Chondrocyte (in vitro differentiated cells): ENCODE measurements at places on chromosomes 12 and 14. TPM values are rescaled to one million over a fixed set of nuclear protein-coding genes. Genes with fewer than 3 reads are reported as not detected.

DNA sequence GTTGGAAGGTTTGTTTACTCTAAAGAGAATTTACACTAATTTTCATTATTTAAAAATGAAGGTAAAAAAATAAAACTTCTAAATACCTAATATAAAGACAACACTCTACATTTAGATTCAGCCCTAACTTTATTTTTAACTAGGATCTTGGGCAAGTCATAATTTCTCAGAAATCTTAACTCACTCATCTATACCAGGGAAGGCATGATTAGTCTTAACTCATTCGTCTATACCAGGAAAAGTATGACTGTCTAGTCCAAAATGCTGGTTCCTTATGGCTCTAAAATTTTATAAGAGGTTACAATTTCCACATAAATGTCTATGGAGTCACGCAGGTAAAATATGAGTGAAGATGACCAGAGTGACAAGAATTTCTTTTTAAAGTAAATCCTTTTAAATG is 52.7 kb upstream of the POC1B start:
- H3K4me1 ChIP-seq, result peaks cover 24% of the 10 kb centered on the region
- no peaks in the 10 kb centered on the region for H3K36me3 ChIP-seq
- DNase-seq, result no peak
- no peak overlapping the region for H3K4me3 ChIP-seq
- no peaks in the 10 kb centered on the region for H3K27me3 ChIP-seq

DNA sequence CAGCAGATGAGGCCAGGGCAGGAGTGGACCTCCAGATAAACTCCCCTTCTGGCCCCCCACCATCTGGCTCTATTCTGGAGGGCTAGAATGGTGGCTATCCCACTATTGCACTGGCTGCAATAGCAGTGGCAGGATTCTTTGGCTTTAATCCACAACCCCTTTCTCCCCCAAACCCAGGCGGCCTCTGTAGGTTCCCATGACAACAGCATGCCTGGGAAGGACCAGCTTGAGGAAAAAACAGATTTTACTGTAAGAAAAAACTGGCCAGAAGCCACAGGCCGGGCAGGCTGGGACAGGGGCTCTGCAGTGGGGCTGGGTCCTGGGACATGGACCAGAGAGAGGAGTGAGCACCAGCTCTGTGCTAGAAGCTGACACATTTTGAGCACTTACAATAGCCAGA is 13.6 kb upstream of the ACVR1B start:
- H3K27ac ChIP-seq, result no peak overlapping the region
- no peak for DNase-seq
- peaks cover 14% of the 10 kb centered on the region for H3K4me1 ChIP-seq
- peaks cover 9% of the 10 kb centered on the region for H3K27me3 ChIP-seq
- peaks cover 2% of the 10 kb centered on the region for H3K36me3 ChIP-seq
- H3K4me3 ChIP-seq, result no peak overlapping the region

DNA sequence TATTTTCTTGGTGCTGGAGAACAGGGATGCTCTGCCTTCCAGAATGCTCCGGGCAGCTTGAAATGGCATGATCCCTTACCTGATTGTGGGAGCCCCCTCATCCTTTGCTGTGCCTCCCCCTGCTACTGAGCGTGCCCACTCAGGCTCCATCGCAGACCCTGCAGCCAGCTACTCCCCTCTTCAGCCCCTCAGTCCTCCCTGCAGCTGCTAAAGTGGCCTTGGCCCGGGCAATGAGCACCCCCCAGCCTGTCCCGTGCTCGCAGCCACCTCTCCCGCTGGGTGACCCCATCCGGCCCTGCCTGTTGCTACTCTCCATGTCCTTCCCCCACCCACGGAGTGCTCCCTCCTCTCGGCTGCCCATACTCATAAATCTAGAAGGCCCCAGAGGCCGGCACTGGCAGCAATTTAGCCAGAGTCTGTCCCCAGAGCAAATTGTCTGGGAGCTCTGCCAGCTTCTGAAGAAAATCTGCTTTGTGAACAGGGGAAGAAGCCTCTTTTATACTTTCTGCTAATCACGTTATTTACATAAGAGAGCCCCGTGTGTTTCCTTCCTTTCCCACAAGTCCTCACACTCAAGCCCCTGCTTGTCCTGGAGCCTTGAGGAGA is 143.7 kb upstream of the FRMD6 start:
- DNase-seq, result no peak
- H3K4me1 ChIP-seq, result peaks cover 28% of the 10 kb centered on the region
- H3K36me3 ChIP-seq, result no peaks in the 10 kb centered on the region
- no peaks in the 10 kb centered on the region for H3K27me3 ChIP-seq
- H3K4me3 ChIP-seq, result peak overlapping the region; percentile 3
- H3K27ac ChIP-seq, result peak overlapping the region; percentile 93

HRK gene
- 0.31 to 0.80 TPM (median 0.49 TPM) in 3 replicates for total RNA-seq

GRCh38 chr14:72165229-72165698 is 233.0 kb downstream of the RGS6 start:
- no peak overlapping the region for H3K4me3 ChIP-seq
- no peaks in the 10 kb centered on the region for H3K4me1 ChIP-seq
- DNase-seq, result no peak
- no peaks in the 10 kb centered on the region for H3K27me3 ChIP-seq

DNA sequence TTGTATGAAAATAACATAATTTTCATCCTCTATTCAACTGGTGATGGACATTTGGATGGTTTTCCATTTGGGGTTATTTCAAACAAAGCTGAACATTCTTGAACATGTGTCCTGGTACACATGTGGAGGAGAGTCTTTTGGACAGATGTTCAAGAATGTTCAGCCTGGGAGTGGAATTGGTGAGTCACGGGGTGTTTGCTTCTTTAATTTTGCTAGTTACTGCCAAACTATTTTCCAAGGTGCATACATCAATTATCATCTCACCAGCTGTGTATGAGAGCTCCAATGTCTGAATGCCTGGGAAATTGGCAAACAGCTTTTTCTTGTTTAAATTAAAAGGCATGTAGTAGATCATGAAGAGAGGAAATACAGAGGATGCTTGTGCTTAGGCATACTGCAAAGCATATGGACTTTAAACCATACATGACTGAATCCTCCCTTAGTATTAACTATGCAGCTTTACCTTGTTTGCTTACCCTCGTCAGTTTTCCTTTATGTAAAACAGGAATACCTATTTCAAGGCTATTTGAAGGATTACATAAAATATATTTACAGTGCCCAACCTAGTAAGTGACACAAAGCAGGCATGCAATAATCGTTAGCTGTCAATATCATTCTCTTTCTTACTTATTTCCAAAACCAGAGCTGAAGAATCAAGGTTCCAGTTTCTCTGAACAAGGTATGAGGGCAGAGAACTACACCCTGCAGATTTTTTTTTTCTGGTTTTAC is 152.1 kb downstream of the ITPR2 start:
- H3K27ac ChIP-seq, result no peak overlapping the region
- H3K4me1 ChIP-seq, result peaks cover 6% of the 10 kb centered on the region
- H3K36me3 ChIP-seq, result peaks cover 12% of the 10 kb centered on the region
- H3K27me3 ChIP-seq, result no peaks in the 10 kb centered on the region
- H3K4me3 ChIP-seq, result no peak overlapping the region
- DNase-seq, result no peak

MAP1LC3B2 gene
- total RNA-seq, result 3.3 to 4.1 TPM (median 3.3 TPM) in 3 replicates

EFS gene
- 29.5 to 36.7 TPM (median 29.6 TPM) in 3 replicates for total RNA-seq

DNA sequence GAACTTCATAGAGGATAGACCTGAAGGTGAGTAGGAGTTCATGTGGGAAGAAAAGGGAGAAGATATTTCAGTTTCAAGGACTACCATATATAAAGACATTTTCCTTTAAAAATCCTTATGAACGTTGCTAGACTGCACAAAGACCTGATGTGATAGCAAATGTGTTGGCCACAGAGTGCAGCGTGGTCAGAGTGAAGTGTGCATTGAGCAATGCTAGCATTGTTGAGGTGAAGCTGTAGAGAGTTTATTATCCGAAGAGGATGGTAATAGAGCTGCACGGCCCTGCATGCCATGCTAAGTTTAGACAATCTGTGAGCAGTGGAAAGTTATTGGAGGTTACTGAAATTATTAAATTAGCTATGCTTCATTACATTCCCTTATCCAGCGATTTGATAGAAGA is 413.0 kb downstream of the CCDC91 start:
- H3K4me1 ChIP-seq, result no peaks in the 10 kb centered on the region
- H3K27me3 ChIP-seq, result no peaks in the 10 kb centered on the region
- H3K4me3 ChIP-seq, result no peak overlapping the region

- H3K36me3 ChIP-seq, result no peaks in the 10 kb centered on the region
- H3K4me3 ChIP-seq, result no peak overlapping the region
- H3K4me1 ChIP-seq, result peaks cover 38% of the 10 kb centered on the region
- no peaks in the 10 kb centered on the region for H3K27me3 ChIP-seq
These were observed 53.8 kb downstream of the TESC start for GRCh38 chr12:117045160-117046010.

DNA sequence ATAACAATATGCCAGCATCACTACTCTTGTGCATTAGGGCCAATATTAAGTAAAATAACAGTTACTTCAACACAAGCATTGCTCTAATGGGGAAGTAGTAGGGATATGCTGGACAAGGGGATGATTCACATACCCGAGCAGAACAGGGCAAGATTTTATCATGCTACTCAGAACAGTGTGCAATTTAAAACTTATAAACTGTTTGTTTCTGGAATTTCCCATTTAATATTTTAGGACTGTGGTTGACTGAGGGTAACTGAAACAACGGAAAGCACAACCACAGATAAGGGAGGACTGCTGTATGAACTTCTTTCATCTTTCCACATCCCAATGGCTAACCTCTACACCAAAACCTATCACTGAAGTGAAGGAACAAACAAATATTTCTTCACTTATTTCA is 36.8 kb downstream of the SARNP start:
- H3K36me3 ChIP-seq, result peaks cover 16% of the 10 kb centered on the region
- H3K4me3 ChIP-seq, result no peak overlapping the region
- H3K27me3 ChIP-seq, result no peaks in the 10 kb centered on the region
- H3K4me1 ChIP-seq, result no peaks in the 10 kb centered on the region
- DNase-seq, result no peak

DNA sequence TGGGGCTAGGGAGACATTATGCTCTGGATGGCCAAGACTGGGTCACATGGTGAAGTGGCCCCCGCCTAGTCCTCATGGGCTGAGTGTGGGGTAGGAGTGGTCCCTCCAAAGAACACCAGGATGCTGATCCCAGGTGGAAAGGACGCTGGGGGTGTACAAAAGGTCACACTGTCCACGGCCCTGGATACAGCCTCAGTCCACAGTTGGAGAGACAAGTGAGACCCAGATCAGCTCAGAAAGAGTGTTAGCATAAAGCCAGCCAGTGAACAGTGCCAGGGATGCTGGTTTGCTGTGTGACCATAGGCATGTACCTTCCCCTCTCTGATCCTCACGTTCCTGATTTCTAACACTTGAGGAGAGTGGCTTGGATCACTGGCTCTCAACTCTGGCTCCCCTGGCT is 13.4 kb upstream of the OAS2 start:
- H3K36me3 ChIP-seq, result no peaks in the 10 kb centered on the region
- no peak for DNase-seq
- no peaks in the 10 kb centered on the region for H3K27me3 ChIP-seq
- H3K4me1 ChIP-seq, result no peaks in the 10 kb centered on the region
- no peak overlapping the region for H3K4me3 ChIP-seq

DNA sequence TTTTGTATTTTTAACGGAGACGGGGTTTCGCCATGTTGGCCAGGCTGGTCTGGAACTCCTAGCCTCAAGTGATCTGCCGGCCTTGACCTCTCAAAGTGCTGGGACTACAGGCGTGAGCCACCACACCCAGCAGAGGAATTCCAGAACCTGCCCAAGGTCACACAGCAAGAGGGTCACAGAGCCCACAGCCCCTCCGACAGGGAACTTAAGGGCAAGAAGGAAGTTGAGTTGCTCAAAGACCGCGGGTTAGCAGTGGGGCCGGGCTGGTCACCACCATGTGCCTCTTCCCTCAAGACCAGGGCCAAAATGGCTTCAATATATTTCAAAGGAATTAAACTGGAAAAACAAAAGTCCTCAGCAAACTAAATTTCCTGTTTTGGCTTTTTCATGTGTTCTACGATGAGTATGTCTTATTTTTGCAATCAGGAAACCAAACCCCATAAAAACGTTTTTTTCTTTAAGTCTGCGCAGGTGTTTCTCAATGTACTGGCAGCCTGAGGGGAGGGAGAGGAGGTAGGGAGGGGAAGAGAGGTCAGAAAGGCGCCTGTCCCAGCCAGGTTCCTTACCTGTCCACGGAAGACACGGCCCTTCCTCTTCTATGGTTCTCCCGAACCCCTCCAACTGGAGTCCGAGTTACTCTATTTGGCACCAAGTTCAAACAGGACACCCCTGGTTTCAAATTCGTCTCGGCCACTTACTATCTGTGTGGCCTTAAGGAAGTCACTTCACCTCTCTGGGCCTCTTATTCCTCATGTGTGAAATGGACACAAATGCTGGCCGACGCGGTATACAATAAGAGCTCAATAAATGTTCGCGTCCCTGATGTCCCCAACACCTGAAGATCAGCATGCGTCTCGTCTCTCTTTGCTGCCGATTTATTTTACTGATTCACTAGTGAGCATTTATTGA is 778 bp downstream of the SLC8B1 start:
- no peaks in the 10 kb centered on the region for H3K27me3 ChIP-seq
- H3K4me1 ChIP-seq, result peaks cover 15% of the 10 kb centered on the region
- DNase-seq, result no peak
- peaks cover 14% of the 10 kb centered on the region for H3K36me3 ChIP-seq
- H3K27ac ChIP-seq, result peak overlapping the region; percentile 45

- H3K27ac ChIP-seq, result no peak overlapping the region
- no peaks in the 10 kb centered on the region for H3K36me3 ChIP-seq
- no peak for DNase-seq
- H3K27me3 ChIP-seq, result no peaks in the 10 kb centered on the region
- H3K4me1 ChIP-seq, result no peaks in the 10 kb centered on the region
- H3K4me3 ChIP-seq, result no peak overlapping the region
These were observed 280.2 kb upstream of the PWP1 start for GRCh38 chr12:107405436-107405835.

DNA sequence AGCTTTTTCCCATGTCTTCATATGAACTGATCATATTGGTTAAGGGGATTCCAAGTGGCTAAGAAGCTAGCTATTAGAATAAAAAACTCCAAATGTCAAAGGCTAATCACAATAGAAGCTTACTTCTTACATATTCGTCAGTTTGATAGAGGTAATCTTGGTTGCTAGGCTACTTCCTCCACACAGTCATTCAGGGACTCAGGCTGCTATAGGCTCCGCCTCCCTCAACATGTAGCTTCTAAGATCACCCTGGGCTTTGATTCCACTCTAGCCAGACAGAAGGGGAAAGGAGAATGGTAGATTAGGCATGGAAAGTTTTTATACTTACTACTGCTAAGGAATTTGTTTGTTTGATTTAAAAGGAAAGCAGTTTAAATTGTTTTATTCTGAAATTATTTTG is 207.9 kb downstream of the EFCAB11 start:
- H3K4me3 ChIP-seq, result no peak overlapping the region
- H3K27ac ChIP-seq, result no peak overlapping the region
- H3K36me3 ChIP-seq, result no peaks in the 10 kb centered on the region
- no peak for DNase-seq

GRCh38 chr14:53953002-53953827 is 3.4 kb downstream of the BMP4 start:
- H3K27me3 ChIP-seq, result peaks cover 13% of the 10 kb centered on the region
- no peak for DNase-seq

DNA sequence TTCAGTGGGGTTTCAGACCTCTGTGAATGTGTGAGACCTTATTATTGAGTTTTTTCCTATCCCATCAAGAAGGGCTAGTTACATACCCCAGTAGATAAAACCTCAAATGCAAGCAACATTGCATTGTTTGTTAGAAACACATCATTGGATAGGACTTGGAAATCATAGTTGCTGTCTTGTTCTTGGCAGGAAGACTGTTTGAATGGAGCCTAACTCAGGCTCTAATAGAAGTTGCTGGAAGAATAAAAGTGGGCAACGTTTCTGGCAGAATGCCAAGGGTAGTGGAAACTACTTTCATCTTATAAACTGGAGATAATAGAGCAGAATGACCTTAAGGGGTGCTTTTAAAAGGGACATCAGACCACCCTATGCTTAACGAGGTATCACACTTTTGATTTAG is 9.9 kb upstream of the PTHLH start:
- no peaks in the 10 kb centered on the region for H3K4me1 ChIP-seq
- H3K27ac ChIP-seq, result no peak overlapping the region
- peaks cover 12% of the 10 kb centered on the region for H3K27me3 ChIP-seq
- no peaks in the 10 kb centered on the region for H3K36me3 ChIP-seq
- no peak overlapping the region for H3K4me3 ChIP-seq
- DNase-seq, result no peak

VRTN gene
- not detected in 3 replicates for total RNA-seq

KRT3 gene
- total RNA-seq, result not detected in 3 replicates
